ENCODE measurements at places on chromosomes 4 and X.

GRCh38 chr4:8524595-8525382 is 55.4 kb upstream of the GPR78 start:
- DNase-seq, result no peak

DNA sequence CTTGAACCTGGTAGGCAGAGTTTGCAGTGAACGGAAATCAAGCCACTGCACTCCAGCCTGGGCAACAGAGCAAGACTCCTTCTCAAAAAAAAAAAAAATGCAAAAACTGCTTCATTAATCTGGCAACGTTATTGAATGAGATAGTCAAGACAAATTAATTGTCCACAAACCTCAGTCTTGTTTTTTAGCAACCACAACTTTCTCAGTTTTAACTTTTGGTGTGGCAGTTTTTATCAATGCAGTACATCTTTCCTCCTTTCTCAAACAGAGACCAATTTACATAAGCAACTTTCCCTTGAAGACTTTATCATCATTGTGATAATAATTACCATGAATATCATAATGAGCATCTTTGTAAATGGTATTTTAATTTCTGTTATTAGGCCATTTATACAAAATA is 61.7 kb upstream of the GALNTL6 start:
- no peak for DNase-seq

GRCh38 chr4:123877551-123877950 is 481.0 kb downstream of the SPRY1 start:
- no peak for DNase-seq

- no peak for DNase-seq
Observed at GRCh38 chrX:69161786-69162349, 3.4 kb downstream of the PJA1 start.

- no peak for DNase-seq
Observed at GRCh38 chrX:151737494-151737893, 2.9 kb downstream of the CNGA2 start.

DNA sequence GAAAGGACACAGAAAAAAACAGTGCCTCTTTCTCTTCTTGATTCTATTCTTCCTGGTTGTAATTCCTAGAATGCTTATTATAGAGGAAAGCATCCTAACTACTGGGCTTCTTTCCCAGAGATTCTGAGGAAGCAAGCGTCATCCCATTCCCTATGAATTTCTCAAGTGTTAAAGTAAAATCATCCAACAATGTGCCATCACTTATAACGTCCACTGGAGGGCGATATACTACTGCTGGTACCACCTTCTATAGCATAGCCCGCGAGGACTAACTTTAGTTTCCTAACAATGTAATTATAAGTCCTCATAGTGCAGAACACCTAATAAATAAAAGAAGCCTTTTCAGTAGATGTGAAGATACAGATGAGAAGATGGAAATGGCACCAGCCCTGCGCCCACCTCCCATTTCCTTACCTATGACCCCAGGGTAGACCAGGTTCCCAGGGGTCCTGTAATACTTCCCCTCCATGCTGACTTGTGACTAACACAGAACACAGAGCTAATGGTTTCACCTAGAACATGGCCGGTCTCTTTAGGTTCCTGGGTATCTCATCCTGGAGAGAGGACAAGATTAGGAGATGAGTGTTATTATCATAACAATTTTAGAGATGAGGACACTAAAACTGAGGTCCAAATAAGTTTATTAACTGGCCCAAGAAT is 4.2 kb downstream of the CENPVL3 start:
- no peak for DNase-seq

GRCh38 chr4:160265836-160266235 is 1163.0 kb downstream of the RAPGEF2 start:
- no peak for DNase-seq

- DNase-seq, result no peak
Observed at GRCh38 chrX:131746491-131746968, 202.7 kb downstream of the OR13H1 start.

GRCh38 chrX:153517946-153518834 is 748 bp downstream of the ATP2B3 start:
- no peak for DNase-seq

DNA sequence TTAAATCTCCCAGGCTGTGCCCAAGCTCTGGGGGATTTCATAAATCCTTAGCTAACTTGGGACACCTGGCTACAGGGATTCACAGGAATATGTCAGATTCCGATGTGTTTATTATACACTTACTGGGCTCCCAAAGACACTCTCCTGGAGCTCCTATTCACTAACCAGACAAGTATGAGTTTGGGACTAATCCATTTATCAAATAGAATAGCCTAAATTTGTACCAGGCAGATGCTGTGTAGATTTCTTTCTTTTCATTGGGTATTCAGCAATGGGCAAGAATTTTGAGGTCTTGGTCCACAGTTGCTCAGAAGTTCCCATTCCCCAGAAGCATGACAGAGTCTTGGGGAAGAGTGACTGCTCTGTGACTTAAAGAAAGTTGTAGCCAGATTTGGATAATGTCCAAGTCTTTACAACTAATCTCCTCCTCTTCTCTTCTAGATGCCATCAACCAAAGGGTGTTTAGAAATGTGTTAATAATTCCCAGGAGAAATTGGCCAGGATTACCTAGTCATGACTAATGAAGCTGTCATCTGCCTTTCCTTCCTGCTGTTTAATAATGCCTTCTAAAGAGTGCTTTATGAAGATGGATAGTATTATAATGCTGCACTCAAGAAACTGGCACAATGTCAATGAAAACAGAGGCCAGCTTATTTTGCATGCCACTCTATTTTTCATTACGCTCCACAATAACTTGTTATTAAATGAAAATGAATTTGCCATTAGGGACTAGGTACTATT is 120.9 kb downstream of the CHIC2 start:
- no peak for DNase-seq

GRCh38 chr4:147831551-147832171 is 99.8 kb downstream of the ARHGAP10 start:
- DNase-seq, result no peak

DNA sequence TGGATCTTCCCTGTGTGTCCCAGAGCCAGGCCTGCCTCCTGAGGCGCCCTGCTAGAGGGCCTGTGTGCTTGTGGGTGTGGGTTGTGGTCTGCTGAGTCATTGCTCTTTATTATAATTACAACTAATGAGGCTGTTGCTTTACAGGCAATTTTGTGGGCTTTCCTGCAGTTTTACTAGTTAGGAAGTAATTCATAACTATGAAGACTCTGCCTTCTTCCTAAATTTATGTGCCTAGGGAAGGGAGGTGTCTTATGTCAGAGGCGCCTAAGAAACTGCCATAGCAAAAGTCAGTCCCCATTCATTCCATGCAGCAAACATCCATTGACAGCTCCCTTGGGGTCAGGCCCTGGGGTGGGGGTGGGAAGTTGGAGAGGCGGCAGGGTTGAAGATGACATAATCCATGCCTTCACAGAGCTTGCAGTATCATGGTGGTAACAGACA is 359.2 kb downstream of the IDS start:
- no peak for DNase-seq

DNA sequence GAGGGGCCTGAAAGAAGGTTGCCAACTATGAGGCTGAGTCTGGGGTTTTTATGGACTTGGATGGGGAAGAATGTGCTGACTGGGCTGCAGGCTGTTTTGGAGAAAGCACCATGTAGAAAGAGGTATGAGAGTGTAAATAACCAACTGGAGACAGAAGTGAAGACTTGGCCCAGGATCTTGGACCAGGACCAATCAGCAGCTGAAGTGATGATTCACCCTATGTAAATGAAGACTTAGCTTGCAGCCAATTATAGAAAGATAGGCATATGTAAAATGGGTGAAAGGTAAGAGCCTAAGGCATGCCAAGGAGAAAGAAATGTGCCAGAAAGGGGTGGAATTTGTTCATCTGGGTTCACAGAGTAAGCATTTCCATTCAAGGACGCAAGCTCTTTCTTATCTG is 856.7 kb upstream of the PRKX start:
- no peak for DNase-seq

- DNase-seq, result no peak
Observed at GRCh38 chr4:7370038-7370437, 64.7 kb downstream of the PSAPL1 start.

GRCh38 chrX:132671229-132671641 is 182.4 kb upstream of the MBNL3 start:
- no peak for DNase-seq

DNA sequence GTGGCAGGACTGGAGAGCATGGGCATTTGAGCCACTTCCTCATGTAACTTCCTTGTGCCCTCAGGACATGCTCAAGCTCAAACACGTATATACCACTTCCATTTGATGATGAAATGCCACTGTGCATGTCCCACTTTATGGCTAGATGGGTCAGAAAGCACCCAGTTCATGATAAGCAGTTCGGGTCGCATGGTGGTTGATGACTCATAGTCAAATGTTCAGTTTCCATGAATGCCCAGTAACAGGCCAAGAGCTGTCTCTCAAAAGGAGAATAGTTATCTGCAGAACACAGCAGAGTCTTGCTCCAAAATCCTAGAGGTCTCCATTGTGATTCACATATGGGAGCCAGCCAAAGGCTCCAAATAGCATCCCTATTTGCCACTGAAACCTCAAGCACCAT is 48.9 kb upstream of the SPIN3 start:
- no peak for DNase-seq

DNA sequence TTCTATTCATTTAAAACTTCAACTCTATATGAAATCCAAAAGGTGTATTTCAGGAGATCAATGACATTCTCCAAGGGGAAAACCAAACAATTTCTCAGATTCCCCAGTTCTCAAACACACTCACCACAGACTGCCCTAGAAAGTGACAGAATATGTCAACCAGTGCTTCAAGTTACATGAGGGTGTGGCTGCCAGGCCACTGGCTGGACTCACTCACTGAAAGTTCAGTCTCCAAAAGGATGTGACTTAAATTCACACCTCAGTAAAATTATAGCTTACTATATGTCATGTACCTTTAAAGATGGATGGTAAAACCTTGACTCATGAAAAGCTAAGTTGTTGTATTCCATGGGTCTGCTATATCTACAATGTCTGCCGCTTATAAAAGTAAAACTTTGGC is 7.3 kb downstream of the INPP4B start:
- DNase-seq, result no peak

DNA sequence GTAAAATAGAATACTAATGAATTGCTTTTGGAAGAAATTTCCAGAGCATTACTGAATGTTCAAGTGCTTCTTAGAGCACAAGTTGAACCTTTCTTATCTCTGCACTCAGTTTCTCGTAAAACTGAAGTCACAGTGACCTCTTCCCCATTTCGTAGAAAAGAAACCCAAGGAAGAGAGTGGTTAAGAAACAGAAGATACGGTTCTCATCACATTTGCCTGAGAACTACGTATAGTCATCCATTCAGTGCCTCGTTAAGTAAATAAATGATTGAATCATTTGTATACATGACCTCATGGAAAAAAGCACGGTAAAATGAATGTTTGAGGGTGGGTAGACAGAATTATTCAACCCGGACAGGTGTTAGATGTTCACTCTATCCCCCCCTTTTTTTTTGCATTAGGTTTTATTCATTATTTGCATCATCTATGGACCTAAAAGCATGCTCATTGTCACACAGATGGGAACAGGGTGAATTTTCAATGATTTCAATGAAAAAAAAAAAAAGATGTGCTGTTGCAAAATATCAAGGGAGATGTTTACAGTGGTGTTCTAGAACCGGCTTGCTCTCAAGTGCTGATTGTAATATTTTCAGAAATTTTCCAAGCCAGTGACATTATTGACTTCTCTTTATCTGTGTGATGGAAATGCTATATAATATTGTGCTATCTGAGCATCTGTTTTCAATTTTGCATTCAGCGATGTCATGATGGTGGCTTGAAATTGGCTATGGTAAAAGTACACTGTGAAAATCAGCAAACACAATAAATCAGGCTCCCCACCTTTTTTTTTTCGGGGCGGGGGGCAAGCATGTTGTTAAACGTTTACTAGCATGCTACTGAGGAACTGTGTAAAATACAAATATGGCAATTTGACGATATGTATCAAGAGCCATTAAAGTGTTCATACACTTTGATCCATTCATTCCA is 4.3 kb downstream of the RHOH start:
- DNase-seq, result no peak

- no peak for DNase-seq
Observed at GRCh38 chr4:162164906-162165510, 1.2 kb upstream of the FSTL5 start.

GRCh38 chr4:30789219-30789671 is 69.1 kb downstream of the PCDH7 start:
- DNase-seq, result no peak

DNA sequence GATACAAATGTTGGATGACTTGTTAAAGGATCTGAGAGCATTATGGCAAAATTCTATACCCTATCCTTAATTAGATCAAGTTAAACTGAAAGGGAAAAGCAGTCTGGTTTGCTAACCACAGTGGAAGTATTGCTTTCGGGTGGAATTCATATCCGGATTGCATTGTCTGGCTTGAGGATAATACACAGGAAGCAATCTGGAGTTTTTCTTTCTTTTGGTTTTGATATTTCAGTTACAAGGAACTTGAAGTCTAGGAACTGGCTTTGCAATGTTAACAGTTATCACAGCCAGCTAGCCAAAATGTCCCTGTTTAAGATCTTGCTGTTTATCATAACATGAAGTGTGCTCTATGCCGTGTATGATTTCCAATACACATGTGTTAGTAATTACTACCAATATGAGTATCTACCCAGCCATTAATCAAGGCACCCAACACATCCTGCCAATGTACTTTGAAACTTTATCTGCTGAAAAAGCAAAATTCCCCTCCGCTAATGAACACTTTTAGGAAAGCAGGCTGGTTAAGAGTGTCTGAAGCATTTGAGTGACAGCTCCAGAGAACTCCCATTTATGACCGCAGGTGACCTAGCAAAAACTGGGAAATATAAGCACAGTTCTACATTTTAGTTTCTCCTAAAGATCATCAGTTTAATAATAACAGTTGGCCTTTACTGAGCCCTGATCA is 146.4 kb downstream of the PALLD start:
- no peak for DNase-seq

- DNase-seq, result no peak
Observed at GRCh38 chr4:1869530-1870327, 1.5 kb upstream of the NSD2 start.

DNA sequence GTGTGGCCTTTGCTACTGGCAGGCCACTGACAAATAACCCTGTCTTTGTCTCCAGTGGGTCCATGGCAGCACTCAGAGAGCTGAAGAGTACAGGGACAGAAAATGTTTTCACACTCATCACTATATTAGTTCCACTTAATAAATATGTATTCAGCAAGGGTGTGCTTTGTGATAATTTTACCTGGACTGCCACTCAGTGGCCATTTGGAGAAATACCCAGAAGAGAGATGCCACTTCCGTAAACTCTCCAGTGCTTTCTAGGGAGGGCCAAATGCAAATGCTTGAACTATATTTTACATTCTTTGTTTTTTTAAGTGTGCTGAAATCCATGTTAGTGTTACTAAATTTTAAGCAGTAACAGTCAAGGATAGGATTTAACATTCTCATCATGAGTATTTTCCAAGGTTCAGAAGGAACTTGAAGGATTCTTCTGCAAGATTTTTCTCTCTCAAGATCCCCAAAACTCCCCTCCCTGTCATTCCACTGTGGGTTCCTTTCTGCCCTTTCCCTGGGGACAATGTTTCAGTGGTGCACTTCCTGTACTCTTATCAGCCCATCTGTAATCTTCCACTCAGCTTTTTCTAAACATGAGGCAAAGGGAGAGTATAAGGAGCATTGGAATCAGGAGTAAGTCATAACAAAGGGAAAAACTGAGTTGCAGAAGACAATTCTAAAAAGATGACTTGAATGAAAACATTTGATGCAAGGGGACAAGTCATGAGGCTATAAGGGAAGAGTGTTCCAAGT is 46.0 kb downstream of the TFDP3 start:
- DNase-seq, result no peak

Measured in KG1 (cell line).